ENCODE measurements at places on chromosomes 6 and 20. TPM values are rescaled to one million over a fixed set of nuclear protein-coding genes. Genes with fewer than 3 reads are reported as not detected.
A peak's percentile ranks its signal among the peaks of the same experiment; 100 is the strongest.

- no peak for DNase-seq
Measured at GRCh38 chr6:104885518-104886043, 25.9 kb upstream of the HACE1 start.

- no peak for DNase-seq
Measured at GRCh38 chr20:44014807-44015732, 100.4 kb downstream of the TOX2 start.

The ARFGEF3 gene
- total RNA-seq, result under 0.01 TPM

The KHDRBS2 gene
- total RNA-seq, result 6.5 TPM

The HLA-DMA gene
- total RNA-seq, result 156 TPM

DNA sequence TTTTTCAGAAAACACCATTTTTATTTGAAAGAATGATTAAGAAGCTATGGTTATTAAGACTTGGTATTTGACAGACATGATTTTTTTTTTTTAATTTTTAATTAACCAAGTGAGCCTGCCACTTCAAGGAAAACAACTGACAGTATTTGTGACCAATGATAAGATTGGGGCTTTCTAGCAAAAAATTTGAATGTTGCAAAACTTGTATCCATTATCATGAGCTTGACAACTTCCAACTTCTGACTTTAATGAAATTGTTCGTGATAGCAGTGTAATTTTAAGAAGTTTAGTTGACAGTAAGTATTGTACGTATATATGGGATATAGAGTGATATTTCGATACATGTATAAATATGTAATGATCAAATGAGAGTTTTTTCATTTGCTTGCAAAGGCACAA, 21.6 kb upstream of the POM121L2 start:
- no peak for DNase-seq

The HLA-DPA1 gene
- total RNA-seq, result 618 TPM

DNA sequence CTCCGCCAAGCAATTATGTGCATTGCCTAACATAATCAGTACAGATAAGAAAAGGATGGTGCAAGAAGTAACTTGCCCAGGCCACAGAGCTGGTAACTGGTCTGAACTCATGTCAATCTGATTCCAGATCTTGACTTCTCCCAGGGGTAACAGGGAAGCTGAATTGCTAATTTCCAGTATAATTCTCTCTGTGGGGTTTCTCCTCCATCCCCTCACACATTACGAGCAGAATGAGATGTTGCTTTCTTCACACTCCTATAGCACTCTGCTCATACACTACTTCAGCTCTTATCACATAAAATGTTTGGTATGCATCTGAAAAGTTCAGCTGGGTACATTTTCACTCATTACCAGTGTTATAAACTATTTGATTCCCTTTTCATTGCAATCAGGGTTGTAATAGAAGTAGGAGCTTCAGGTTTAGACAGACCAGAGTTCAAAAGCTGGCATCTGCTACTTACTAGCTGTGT, 24.0 kb upstream of the LRRC1 start:
- DNase-seq, result no peak

GRCh38 chr6:135465307-135465706, 32.2 kb downstream of the AHI1 start:
- no peak for DNase-seq

The RPS6KA2 gene
- total RNA-seq, result 4.6 TPM

- peak; percentile 91 for DNase-seq
Measured at GRCh38 chr20:59149678-59150504, 13.7 kb upstream of the ZNF831 start.

- DNase-seq, result no peak
Measured at GRCh38 chr20:16689906-16690305, 39.9 kb upstream of the SNRPB2 start.
